NCI-H446 (cell line): ENCODE measurements at places on chromosomes 11 and 22.

- DNase-seq = no peak
Measured at GRCh38 chr11:90661233-90661632, 438.4 kb upstream of the CHORDC1 start.

GRCh38 chr22:24413736-24414385 is 13.5 kb upstream of the ADORA2A start:
- DNase-seq = no peak

DNA sequence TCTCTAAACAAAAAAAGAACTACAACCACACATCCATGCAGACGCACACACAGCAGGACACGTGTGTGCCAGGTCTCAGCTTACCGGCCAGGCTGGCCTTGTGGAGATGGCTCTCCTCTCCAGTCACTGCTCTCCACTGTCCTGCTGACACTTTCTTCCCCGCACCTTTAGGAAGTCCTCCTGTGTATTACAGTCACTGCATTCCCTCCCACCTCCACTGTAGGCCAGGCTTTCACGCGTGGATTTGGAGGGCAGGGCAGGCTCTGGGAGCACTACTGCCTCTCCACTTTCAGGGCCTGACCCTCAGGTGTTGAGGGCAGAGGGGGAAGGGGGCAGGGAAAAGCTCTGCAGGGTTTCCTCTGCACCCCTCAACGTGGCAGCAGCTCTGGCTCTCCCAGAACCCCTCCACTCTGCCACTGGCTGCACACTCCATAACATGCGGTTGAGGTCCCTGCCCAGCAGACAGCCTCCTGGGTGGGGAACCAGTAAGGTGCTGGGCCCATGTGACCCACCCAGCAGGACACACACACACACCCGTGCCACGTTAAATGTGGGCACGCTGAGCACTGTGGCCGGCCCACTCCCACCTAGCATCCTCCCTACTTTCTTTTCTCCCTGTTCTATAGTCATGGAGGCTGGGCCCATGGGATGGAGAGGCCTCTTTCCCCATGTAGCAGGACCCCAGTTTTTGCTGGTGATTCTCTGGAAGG is 107.0 kb upstream of the PITPNB start:
- no peak for DNase-seq

DNA sequence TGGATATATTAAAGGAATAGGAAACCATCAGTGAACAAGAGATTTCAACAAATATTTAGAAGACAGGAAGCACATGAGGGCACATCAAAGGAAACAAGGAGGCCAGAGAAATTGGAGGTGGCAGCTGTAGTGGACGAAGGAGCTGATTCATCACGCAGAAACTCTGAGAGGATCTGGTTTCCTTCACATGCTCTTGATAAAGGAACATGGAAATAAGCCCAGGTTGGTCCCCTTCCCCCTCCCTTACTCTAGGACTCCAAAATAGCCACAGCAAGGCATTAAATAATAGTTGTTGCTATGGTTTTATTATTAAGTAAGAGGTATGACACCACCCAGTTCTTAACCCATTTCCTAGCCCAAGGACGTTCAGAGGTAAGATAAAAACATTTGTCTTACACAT is 11.3 kb downstream of the IZUMO1R start:
- DNase-seq = no peak

DNA sequence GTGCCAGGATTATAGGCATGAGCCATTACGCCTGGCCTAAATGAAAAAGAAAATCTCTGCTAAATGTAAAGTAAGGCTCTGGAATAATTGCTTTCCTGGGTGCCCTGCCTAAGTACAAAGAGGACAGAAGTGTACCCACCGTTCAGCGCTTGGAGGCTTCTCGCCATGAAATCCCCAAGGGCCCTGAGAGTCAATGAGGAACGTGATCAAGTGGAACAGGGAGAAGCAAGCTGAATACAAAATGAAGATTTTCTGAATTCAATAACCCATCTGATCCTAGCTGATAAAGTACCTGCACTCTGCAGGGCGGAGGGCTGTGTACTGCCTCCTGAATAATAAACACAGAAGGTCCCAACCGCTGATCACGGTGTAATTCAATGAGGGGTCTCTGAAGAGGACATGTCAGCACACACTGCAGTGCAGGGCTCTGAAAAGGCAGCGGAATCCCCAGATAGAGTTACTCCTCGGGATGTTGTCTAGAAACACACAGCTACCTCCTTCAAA is 97.7 kb downstream of the ABTB2 start:
- DNase-seq = no peak

DNA sequence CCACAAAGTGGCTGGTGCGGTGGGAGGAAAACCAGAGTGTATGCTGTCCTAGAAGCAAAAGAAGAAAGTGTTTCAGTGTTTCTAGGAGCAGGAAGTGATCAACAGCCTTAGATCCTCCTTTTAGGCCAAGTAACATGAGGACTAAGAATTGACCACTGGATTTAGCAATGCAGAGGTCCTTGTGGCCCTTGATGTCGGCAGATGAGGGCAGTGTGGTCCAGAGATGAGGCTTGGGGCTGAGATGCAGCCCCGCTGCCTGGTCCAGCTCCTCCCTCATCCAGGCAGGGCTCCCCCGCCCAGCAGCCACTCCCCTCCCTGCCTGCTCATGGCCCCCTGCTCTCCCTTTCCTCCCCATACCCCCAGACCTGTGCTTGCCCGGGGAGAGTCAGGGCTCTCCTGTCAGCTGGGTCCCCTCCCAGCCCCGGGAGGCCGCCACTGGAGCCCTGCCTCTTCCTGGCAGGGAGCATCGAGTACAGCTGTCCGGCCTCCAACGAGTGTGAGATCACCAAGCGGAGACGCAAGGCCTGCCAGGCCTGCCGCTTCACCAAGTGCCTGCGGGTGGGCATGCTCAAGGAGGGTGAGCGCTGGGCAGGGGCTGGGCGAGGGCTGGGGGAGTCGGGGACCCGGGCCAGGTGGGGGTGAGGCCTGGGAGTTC is 3.7 kb downstream of the TRMT112 start:
- no peak for DNase-seq

- DNase-seq = no peak
Measured at GRCh38 chr11:74980634-74981033, 8.1 kb upstream of the NEU3 start.

DNA sequence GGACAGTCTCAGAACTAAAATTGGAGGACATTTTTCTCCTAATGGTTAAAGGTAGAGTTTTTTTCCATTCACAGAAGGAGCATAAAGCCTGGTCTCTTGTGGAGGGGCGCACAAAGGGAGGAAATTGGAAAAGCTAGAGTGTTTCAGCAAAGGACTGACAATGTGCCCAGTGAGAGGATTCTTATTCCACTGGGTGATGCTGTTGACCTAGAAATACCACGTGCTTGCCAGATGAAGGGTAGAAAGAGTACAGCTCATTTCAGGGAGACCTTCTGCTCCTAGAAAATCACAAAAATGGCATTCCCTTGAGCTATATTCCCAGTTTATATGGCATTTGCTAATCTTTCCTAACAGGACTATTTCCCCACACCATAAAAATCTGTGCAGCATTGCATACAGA is 21.1 kb downstream of the MS4A6E start:
- no peak for DNase-seq

DNA sequence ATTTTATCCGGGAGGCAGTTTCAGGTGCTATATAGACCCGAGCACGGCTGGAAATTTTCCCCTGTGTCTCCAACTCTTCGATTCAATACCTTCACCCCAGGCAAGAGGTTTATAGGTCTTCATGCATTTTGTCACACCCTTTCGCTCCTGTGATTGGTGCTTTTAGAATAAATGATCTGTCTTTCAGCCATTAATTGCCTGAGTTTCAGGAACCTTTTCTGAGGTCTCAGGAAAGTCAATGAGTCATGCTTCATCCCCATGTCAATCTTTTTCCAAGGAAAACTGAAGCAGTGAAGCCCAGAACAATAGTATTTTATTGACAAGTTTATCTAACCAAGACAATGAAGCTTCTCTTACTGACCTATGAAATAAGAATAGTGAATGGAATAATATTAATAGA is 29.9 kb downstream of the FAM181B start:
- no peak for DNase-seq

- no peak for DNase-seq
Measured at GRCh38 chr11:73366265-73366610, 10.0 kb upstream of the RELT start.
